Left ventricle myocardium inferior (tissue), 1 donor: ENCODE measurements at places on chromosomes 6 and 20. TPM values are rescaled to one million over a fixed set of nuclear protein-coding genes. Genes with fewer than 3 reads are reported as not detected.

DNA sequence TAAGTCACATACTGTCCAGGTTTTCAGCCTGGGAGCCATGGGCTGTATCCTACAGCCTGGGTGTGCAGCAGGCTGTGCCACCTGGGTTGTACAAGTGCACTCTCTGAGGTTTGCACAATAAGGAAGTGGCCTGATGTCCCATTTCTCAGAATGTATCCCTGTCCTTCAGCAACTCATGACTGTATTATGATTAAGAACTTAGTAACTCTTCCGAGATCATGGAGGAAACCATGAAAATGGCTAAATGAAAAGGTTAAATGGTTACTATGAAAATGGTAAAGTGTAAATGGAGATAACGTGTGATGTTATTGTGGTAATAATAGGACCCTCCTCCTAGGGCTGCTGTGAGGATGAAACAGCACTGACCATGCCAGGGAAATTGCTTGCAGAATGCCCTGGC lies 227.6 kb downstream of the ANKRD60 start:
- DNase-seq = no peak

DNA sequence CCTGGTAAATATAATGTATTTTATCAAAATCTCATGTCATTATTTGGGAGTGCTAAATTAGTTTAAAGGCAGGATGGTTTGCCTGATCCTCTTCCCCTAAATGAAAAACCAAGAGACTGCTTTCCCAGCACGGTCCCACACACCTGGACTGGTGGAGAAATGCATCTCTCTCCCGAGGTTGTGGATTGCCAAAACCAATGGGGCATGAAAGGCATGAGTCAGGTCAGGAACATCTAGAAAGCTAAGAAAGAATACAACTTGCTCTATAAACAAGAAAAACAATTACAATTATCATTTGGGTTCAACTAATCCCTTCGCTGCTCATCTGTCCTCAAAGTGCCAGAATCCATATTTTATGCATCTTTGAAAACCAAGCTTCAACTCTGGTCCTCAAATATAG lies 308.3 kb upstream of the IRAK1BP1 start:
- no peak for DNase-seq

GRCh38 chr20:17863577-17864292 lies 104.9 kb downstream of the SNX5 start:
- DNase-seq = no peak

GRCh38 chr20:19991308-19991707 lies 25.9 kb upstream of the NAA20 start:
- DNase-seq = no peak

The PROKR2 gene
- not detected for total RNA-seq

The SDHAF4 gene
- total RNA-seq = 17.7 TPM

The TRIM31 gene
- total RNA-seq = not detected

The RRAGD gene
- total RNA-seq = 123 TPM

DNA sequence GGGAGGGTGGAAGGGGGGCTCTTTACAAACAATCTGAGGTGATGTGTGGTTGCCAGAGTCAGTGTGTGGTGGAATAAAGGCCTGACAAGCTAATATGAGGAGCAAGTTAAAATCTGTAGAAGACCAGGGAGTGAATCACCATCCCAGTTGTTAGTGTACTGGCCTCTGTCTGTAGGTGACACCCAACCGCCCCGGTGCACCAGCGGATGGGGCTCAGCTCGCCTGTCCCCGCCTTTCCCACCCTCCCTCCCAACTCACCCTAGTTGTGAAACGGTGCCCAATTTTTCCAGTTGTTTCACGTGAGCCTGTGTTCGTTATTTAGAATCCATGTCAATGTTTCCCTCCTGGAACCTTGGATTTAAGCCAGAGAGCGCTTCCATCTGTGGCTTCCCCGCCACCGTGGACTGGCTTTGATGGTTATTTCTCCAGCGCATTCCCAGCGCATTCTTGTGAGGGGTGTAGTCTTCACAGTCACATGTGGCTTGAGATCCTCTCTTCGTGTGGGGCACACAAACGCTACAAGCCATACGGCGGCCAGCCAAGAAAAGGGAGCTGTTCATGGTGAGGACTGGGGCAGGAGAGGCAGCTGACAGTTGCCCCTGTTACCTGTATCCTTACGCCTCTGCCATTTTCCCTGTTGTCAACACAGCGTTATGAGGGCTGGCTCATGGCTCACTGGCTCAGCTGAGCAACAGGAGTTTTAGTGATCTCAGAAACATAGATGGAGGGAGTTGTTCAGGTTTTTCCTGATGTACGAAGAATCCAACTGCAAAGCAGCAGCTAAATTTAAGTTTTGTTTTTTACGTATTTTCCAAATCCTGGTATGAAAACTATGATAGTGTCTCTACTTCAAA lies 137.6 kb downstream of the ZDHHC14 start:
- no peak for DNase-seq

- DNase-seq = no peak
Measured at GRCh38 chr6:9272671-9273070, 837.3 kb upstream of the SLC35B3 start.

DNA sequence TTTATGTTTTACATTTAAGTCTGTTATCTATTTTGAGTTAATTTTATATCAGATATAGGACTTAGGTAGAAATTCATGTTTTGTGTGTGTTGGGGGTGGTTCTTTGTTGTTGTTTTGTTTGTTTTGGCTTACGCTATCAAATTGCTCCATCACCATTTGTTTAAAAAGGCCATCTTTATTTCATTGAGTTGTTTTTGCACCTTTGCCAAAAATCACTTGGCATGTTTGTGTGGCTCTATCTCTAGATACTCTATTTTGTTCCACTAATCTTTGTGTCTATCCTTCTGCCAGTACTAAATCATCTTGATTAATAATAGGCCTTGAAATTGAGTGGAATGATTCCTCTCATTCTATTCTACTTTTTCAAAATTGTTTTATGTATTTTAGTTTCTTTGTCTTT lies 7.4 kb downstream of the CYP39A1 start:
- DNase-seq = no peak

The KCNK16 gene
- not detected for total RNA-seq

GRCh38 chr6:17894191-17894590 lies 93.2 kb downstream of the KIF13A start:
- no peak for DNase-seq

GRCh38 chr6:20096536-20096935 lies 115.7 kb downstream of the MBOAT1 start:
- no peak for DNase-seq

- DNase-seq = no peak
Measured at GRCh38 chr6:129812145-129812777, 48.9 kb downstream of the TMEM244 start.

The TINAG gene
- total RNA-seq = 0.41 TPM

GRCh38 chr6:42199106-42199981 lies 4.6 kb upstream of the GUCA1B start:
- no peak for DNase-seq

GRCh38 chr6:134806180-134806798 lies 143.6 kb downstream of the ALDH8A1 start:
- no peak for DNase-seq

The CGA gene
- total RNA-seq = not detected

The SAMD3 gene
- total RNA-seq = not detected

GRCh38 chr20:37941992-37942391 lies 39.1 kb downstream of the VSTM2L start:
- DNase-seq = no peak
